ENCODE measurements at places on chromosomes 6 and 20.
A peak's percentile ranks its signal among the peaks of the same experiment; 100 is the strongest.

DNA sequence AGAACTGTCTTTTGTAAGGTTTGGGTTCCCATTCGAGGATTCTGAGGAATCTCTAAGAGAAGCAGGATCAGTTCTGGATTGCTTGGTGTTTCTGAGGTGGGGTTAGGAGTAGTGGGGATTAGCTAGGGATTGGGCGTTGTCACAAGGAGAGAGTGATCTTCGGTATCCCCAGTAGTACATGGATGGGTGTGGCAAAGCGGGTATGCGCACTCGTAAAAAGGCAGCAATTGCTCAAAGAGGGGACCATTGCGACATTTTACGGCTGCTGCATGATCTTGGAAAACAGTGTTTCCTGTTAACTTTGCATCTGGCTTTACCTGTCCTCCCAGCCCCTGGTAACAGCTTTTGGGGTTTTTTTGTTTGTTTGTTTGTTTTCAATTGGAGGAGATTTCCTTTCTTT lies 9.7 kb upstream of the ZSCAN9 start:
- DNase-seq: no peak

DNA sequence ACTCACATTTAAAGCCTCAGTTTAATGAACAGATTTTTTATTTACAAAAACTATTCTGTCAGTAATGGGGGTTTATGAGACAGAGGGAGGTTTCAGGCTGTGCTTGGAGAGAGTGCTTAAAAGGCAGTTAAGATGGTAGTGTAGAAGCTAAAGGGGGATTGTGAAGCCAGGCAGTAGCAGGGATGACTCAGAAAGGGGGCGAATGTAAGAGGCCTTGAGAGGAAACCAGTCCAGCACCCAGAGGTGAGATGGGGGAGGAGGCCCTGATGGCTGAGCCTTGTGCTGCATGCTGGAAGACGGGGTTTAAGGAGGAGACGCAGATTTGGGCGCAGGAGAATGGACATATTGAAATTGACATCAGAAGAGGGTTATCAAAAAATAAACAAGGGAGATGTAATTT lies 6.6 kb upstream of the SERPINB9 start:
- no peak for DNase-seq

- DNase-seq: peak; percentile 71
Observed at GRCh38 chr6:89940225-89941027, 46.2 kb downstream of the GJA10 start.

- DNase-seq: no peak
Observed at GRCh38 chr20:16050366-16050765, 522.9 kb downstream of the KIF16B start.

- DNase-seq: no peak
Observed at GRCh38 chr6:3286641-3287171, 28.0 kb downstream of the PSMG4 start.

GRCh38 chr20:61940976-61941720 lies 124.5 kb downstream of the TAF4 start:
- no peak for DNase-seq

- no peak for DNase-seq
Observed at GRCh38 chr20:49568278-49569151, 578 bp upstream of the PTGIS start.

GRCh38 chr20:20452254-20452676 lies 84.4 kb downstream of the INSM1 start:
- DNase-seq: no peak

DNA sequence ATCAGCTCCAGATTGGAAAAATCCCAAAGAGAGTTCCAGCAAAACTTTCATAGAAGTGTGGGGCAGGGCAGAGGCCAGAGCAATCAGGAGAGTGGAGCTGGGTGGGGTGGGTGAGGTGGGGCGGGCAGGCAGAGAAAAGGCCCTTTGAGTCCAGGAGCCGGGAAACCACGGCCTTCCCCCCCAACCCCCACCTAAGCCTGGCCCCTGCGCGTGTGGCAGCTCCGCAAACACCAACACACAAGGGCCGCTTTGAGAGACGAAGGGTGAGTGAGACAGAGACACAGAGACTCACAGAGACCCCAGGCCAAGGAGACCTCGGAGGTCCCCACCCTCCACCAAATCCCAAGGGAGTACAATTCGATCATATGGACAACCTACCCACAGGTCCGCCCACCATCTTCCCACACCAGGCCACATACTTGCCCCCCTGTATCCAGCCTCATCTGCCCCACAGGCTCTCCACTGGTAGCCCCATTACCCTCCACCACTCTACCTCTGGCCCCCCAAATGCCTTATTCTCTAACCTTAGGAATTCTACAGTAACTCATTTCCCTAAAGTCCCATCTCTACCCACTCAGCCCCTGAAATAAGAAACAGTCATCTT lies 1.7 kb downstream of the COL11A2 start:
- no peak for DNase-seq

DNA sequence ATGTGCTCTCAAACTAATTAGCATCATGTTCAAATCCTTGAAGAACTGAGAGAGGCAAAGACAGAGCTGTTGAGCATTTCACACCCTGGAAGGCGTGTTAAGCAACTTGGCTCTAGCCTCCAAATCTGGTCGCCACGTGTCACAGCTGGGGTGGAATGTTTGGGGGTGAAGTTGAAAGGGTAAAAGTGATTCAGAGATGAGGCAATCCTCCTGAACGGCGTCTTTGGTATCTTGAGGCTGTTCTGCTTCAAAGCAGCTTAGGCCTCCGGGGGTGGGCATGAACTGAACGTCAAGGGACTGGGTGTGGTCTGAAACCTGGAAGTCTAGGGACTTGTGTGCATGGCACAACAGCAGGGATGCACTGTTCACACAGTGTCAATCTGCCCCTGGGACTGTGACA lies 62.3 kb downstream of the TRAM2 start:
- no peak for DNase-seq

GRCh38 chr6:37741757-37742400 lies 44.2 kb upstream of the MDGA1 start:
- peak; percentile 66 for DNase-seq

DNA sequence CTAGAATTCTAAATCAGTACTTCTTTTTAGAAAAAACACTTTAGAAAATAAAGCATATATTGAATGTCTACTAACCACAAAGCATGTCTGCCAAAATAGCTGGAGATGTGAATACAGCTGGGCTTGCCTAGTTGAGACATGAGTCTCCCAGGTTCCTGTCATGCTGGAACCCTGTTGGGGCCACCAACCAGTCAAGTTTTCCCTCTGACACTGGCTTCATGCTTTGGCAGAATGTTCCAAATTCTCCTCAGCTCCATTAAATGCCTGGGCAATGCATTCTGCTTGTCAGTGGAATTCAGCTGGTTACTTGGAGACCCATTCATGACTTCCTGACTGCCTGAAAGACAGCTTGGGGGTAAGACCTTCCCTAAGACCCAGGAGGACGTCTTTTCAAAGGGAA lies 87.2 kb downstream of the PRND start:
- DNase-seq: no peak

DNA sequence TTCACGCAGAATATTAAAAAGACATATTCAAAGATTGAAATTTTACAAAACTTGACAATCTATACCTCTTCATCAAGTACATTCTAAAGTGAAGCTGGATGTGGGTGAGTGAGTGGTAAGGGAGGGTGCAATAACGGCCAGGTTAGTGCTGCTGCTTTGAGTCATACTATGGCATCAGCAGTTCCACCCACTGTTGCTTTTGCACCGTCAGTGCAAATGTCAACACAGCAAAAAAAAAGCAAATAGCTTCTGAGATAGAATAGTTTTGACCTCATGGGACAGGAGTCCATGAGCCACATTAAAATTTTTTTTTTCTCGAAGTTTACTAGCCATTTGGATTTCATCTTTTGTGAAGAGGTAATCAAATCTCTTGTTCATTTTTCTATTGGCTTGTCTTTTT lies 31.8 kb downstream of the PSMF1 start:
- no peak for DNase-seq

- DNase-seq: no peak
Observed at GRCh38 chr6:84848960-84849359, 84.6 kb upstream of the TBX18 start.

DNA sequence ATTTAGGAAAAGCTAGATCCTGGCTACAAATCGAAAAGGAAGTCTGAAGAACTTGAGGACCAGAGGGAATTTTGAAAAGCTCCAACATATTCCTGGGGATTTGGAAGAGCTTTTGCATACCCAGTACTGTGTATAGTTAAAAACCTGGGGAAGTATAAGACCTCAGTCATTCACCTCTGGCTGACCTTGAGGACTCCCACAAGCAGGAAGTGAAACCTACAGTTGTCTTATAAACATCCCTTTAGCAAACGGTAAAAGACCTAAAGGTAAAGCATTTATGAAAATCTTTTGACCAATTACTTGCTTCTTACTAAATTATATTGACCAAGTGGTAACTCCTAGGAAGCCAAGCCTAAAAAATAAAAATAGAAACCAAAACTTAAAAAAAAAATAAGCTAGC lies 175.0 kb downstream of the HAO1 start:
- no peak for DNase-seq

DNA sequence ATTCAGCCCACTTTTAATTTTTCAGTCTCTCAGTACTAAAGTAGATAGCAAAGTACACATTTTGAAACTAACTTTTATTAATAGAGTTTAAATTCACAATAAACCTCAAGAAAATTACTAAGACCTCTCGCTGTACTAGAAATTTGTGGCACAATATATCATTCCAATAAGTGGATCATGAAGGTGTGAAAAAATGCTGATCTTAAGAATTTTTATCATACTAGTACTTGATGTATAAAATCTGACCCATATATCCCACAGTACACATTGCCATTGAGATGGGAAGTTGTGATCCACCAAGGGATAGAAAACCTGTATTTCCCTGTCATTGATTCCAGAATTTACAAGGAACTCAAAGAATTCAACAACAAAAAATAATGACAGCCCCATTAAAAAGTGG lies 85.7 kb downstream of the DCDC2 start:
- no peak for DNase-seq

- DNase-seq: no peak
Observed at GRCh38 chr6:89034586-89035251, 45.8 kb upstream of the PNRC1 start.

DNA sequence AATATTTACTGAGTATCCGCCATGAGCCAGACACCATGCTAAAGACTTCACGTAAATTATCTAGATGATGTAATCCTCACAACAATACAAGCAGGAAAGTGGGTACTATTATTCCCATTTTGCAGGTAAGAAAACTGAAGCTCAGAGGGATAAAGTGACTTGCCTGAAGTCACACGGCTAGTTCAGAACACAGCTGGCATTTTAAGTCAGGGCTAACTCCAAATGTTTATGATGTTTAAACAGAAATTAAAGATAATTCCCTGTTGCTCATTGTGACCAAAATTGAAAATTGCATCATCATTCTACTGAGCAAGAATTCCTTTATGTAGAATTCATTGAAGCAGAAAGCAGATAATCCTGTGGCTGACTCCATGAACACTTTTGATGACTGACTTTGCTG lies 71.3 kb upstream of the STXBP5 start:
- DNase-seq: no peak

DNA sequence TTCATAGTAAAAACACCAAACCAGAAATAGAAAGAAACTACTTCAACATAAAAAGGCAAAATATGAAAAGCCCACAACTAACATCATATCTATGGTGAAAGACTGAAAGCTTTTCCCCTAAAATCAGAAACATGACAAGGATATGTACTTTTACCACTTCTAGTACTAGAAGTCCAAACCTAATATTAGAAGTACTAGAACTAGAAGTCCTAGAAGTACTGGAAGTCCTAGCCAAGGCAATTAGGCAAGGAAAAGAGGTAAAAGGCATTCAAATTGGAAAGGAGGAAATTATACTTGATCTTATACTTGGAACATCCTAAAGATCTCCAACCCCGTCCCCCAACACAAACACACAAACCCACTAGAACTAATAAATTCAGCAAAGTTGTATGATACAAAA lies 74.9 kb downstream of the TASP1 start:
- no peak for DNase-seq

- DNase-seq: no peak
Observed at GRCh38 chr20:39503902-39504709, 542.0 kb downstream of the DHX35 start.

GRCh38 chr6:37783025-37783855 lies 36.3 kb upstream of the ZFAND3 start:
- no peak for DNase-seq

DNA sequence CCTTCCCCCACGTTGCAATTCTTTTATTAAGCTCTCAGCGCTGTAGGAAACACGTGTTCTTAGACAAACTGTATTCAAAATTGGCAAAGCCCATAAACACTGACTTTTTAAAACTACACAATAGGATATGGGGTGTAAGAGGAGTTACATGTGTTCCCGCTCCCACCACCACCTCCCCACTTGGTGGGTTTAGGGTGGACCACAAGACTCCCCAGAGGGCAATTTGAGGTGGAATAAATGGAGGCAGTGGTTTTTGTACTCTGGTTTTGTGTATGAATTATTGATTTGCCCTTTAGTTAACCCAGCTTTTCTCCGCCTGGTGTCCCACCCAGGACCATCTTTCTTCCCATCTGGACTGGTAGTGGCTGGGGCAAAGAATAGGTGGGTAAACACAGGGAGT lies 3.7 kb downstream of the UQCC2 start:
- no peak for DNase-seq

DNA sequence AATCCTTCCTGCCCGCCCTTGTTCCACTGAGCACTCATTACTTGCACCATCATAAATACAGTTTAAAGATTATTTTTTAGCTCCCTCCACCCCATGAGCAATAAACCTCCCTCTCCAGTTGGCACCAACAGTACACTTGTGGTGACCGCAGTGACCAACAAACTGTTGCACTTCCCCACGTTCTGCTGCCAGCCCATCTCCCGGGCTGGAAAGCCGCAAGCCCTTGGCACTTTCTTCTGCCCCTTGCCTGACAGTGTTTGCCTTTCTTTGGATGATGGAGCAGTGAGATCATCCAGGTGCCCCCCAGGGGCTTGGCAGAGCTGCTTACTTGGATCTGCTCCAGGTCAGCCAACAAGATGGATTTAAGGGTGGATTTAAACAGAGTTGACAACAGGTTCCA lies 21.6 kb downstream of the KCNB1 start:
- DNase-seq: no peak

DNA sequence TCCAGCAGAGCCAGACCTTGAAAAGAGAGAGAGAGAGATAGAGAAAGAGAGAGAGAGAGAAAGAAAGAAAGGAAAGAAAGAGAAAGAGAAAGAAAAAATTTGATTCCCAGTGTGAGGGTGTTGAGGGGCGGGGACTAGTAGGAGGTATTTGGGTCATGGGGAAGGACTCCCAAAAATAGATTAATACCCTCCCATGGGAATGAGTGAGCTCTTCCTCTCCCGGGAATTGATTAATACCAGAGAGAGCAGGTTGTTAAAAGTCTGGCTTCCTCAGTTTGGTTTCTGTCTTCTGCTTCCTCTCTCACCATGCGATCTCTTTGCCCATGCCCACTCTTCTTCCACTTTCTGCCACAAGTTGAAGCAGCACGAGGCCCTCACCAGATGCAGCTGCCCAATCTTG lies 28.8 kb upstream of the CFAP206 start:
- DNase-seq: no peak

DNA sequence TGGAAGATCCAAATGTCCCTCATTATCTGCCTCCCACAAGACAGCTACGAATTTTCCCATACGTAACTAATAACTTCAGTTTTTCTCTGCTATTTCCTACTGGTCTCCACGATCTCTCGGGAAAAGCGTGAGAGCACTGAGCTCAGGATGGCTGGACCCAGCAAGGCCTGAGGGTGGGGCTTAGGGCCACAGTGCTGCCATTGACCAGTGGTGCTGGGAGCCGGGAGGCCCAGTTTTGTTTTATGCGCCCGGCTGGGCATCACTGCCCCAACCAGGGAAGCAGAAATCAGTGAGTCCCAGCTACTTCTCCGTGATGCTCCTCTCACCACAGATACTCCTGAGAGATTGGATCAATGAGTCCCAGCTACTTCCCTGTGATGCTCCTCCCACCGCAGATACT lies 238.4 kb downstream of the LY86 start:
- DNase-seq: no peak

Data from 8988T (cell line).